ENCODE measurements at places on chromosomes 3 and 15. TPM values are rescaled to one million over a fixed set of nuclear protein-coding genes. Genes with fewer than 3 reads are reported as not detected.

- no peak for DNase-seq
These were observed 21.6 kb downstream of the B4GALT4 start for GRCh38 chr3:119219069-119219468.

DNA sequence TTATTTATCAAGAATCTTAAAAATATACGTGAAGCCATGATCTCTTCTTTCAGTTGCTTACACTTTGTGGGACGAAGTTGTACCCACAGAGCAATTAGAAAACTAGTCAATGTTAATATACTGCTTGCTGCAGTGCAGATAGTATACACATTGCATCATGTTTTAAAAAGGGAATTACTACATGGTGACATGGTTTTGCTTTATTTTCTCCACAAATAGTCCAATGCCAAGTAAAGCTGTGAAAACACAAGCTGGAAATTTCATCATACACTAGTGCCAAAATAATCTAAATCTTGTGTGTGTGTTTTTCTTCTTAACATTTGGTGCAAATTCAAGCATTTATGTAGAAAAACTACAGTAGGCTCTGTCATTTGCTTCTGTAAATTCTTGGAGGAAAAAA is 233.0 kb downstream of the EPHA3 start:
- DNase-seq: no peak

DNA sequence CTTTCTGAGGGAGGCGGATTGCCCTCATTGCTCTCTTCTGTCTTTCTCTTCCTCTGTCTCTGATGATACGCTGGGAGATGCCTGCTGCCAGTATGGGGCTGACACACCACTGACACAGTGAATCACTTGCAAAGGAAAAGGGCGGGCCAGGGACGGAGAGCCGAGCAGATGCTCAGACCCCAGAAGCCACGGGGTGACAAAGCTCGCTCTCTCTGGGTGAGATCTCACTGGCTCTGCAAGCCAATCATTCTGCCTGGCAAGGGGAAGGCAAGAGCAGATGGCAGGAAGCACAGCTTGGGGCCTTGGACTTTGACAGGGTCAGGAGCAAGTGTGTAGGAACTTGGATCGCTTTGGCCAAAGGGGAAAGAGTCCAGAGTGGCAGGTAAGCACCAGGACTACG is 198.7 kb downstream of the NTRK3 start:
- DNase-seq: no peak

DNA sequence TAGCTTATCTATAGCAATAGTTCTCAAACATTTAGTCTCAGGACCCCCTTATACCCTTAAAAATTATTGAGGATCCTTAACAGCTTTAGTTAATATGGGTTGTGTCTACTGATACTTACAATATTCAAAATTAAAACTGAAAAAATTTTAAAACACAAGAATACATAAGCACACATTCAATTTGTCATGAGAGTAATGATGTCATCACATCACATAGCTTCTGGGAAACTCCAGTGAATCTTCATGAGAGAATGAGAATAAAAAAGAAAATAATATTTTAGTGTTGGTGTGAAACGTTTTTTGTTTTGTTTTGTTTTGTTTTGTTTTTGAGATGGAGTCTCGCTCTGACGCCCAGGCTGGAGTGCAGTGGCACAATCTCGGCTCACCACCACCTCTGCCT is 25.2 kb upstream of the ACP3 start:
- no peak for DNase-seq

GRCh38 chr3:52088445-52089367 is 32.3 kb upstream of the DUSP7 start:
- DNase-seq: peak; percentile 58

DNA sequence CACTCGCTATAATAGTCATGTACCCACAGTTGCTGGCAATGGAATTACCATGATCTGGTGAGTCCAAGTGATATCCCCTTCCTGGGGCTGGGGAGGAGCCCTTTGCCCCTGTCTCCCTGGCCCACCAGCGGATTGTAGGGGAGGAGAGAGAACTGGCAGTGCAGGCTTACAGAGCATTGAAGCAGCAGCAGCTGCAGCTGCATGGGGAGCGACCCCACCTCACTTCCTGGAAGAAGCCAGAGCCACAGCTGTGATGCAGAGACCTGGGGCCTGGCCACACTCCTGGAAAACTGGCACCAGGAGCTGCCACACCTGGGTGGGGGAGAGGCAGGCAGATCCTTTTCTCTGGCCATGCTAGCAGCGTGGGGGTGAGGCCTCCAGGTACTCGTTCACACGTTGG is 300.1 kb upstream of the PROK2 start:
- no peak for DNase-seq

- DNase-seq: no peak
These were observed 97.7 kb downstream of the GAP43 start for GRCh38 chr3:115720983-115721382.

- no peak for DNase-seq
These were observed 73.2 kb downstream of the CD47 start for GRCh38 chr3:108017587-108017986.

DNA sequence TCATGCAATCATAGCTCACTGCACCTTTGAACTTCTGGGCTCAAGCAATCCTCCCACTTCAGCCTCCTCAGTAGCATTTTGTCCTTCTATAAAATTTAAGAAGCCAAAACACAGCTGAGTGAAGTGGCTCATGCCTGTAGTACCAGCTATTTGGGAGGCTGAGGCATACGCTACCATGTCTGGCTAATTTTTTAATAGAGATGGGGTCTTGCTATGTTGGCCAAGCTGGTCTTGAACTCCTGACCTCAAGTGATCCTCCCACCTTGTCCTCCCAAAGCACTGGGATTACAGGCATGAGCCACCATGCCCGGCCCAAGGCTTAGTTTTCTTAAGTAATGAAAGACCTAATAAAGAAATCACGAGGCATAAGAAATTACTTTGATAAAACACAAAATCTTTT is 14.7 kb upstream of the FNDC3B start:
- no peak for DNase-seq

- DNase-seq: no peak
These were observed 192.9 kb upstream of the EIF1B start for GRCh38 chr3:40116478-40117177.

- DNase-seq: no peak
These were observed 65.1 kb downstream of the PRICKLE2 start for GRCh38 chr3:64160000-64160695.

GRCh38 chr3:52181543-52181942 is 16.4 kb upstream of the ALAS1 start:
- DNase-seq: no peak

GRCh38 chr3:178845420-178846118 is 226.0 kb downstream of the ZMAT3 start:
- no peak for DNase-seq

DNA sequence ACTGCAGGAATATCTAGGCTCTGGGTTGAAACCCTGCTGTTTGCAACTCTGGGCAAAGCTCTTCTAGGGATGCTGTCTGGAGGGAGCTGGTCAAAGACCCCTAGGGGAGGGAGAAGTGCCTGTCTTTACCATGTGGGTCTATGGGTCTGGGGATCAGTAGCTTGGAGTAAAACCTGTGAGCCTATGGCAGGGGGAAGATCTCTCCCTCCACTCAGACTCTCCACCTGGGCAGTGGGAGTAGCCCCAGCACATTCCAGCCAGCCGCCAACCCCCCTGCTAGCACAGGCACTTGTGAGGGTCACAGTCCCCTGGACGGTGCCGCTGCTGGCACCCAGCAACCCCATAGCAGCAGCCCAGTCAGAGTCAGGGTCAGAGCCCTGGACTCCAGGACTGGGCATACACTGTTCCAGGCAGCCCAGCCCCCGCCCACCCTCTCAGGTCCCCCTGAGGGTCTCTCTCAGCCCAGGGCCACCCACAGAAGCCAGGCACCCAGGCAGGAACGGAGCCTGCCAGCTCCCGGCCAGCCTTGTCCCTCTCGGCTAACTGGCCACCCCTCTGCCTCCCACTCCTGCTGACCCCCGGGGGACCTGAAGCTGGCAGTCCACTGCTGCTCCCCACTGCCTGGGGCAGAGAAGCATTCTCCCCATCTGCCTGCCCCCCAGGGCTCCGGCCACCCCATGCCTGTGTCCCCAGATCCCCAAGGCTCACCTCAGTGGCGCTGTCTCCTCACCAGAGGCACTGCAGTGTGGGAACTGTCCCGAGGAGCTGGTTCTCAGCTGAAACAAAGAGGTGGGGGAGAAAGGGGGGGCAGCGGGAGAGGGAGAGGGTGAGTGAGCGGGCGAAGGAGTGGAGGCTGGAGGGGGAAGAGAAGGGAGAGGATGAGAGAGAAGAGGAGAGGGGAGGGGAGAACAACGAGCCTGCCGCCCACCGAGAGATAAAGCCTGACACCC is 10.8 kb downstream of the GLYCTK start:
- DNase-seq: no peak

GRCh38 chr3:14434126-14434497 is 31.7 kb downstream of the SLC6A6 start:
- DNase-seq: peak; percentile 69

GRCh38 chr3:17551333-17551732 is 191.1 kb downstream of the TBC1D5 start:
- DNase-seq: no peak

DNA sequence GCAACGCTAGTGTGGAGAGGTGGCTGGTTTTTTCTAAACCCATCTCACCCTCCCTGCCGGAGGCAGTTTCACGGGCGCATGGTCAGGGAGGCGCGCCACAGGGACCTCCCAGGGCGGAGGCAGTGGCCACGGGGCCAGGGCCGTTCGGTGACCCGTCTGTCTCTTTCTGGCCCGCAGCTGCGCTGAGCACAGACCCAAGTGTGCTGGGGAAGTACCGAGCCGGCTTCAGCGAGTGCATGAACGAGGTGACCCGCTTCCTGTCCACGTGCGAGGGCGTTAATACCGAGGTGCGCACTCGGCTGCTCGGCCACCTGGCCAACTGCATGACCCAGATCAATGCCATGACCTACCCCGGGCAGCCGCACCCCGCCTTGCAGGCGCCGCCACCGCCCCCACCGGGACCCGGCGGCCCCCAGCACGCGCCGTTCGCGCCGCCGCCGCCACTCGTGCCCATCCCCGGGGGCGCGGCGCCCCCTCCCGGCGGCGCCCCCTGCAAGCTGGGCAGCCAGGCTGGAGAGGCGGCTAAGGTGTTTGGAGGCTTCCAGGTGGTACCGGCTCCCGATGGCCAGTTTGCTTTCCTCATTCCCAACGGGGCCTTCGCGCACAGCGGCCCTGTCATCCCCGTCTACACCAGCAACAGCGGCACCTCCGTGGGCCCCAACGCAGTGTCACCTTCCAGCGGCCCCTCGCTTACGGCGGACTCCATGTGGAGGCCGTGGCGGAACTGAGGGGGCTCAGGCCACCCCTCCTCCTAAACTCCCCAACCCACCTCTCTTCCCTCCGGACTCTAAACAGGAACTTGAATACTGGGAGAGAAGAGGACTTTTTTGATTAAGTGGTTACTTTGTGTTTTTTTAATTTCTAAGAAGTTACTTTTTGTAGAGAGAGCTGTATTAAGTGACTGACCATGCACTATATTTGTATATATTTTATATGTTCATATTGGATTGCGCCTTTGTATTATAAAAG is 1.8 kb downstream of the HES1 start:
- DNase-seq: peak; percentile 86

DNA sequence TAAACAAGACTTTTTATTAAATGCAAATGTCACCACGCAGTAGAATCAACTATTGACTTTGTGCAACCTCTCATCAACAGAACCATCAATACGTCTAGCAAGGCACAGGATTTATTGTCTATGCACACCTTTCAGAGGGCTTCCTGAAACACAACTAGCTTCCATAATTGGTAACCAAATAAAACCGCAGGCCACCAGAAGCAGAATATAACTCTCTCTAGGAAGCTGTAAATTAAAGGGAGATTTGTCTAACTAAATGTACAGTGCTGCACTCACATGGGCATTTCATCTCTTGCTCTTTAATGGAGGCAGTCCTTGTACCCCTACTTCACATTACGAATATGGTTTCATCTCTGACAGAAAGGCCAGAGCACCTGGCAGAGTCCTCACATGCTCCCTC is 93.0 kb downstream of the FHIT start:
- DNase-seq: no peak

- no peak for DNase-seq
These were observed 124.3 kb upstream of the LSAMP start for GRCh38 chr3:116569611-116570010.

DNA sequence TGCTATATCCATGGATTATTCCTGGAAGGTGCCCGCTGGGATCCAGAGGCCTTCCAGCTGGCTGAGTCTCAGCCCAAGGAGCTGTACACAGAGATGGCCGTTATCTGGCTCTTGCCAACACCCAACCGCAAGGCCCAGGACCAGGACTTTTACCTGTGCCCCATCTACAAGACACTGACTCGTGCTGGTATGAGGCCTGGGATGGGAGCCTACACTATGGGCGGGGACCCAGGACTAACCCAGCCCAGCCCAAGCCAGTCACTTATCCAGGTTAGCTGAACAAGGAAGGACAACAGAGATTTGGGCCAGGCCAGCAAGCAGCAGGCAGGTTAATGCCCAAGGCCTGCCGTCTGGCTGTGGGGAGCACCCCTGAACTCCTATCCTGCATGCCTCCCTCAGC is 45.3 kb downstream of the SEMA3G start:
- peak; percentile 30 for DNase-seq

- no peak for DNase-seq
These were observed 173.5 kb downstream of the OR4M2 start for GRCh38 chr15:22253676-22254408.

GRCh38 chr3:20462226-20462625 is 276.2 kb upstream of the SGO1 start:
- DNase-seq: no peak

DNA sequence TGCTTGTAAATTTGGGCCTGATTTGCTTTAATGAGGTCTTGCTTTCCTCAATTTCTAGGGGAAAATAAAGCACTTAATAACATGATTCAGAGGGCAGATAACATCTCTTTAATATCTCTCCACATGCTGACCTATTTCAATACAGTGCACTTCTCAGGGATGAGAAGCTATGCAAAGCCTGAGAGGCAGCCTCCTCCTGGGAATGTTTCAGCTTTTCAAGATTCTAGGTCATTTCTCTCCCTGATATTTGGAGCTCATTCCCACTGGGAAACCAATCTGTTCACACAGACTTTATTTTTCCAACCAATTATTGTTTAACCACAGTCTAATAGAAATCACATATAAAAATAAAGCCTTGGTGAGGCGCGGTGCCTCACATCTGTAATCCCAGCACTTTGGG is 67.0 kb upstream of the LSAMP start:
- no peak for DNase-seq

GRCh38 chr3:18870074-18870640 is 278.2 kb upstream of the KCNH8 start:
- DNase-seq: no peak

GRCh38 chr3:75332794-75333193 is 331.3 kb upstream of the FRG2C start:
- no peak for DNase-seq

AADACL2 gene
- total RNA-seq: 0.21 TPM

TTBK2 gene
- 19.1 TPM for total RNA-seq

CLSTN2 gene
- total RNA-seq: 4.5 TPM

RTP1 gene
- total RNA-seq: not detected

LIPH gene
- total RNA-seq: 29.7 TPM

RASGRP1 gene
- 2.3 TPM for total RNA-seq

GOLGA6L7 gene
- total RNA-seq: not detected

FAM43A gene
- total RNA-seq: 12.9 TPM

GOLGA6D gene
- total RNA-seq: not detected

COL6A6 gene
- 12.8 TPM for total RNA-seq

MUC4 gene
- 7.9 TPM for total RNA-seq
